Osteoblast (primary cell): ENCODE measurements at places on chromosomes 11 and 22. TPM values are rescaled to one million over a fixed set of nuclear protein-coding genes. Genes with fewer than 3 reads are reported as not detected.
A peak's percentile ranks its signal among the peaks of the same experiment; 100 is the strongest.

Gene SCUBE2
- 1.8 and 2.7 TPM in 2 replicates for total RNA-seq

Gene BRMS1
- 43.0 and 43.1 TPM in 2 replicates for total RNA-seq

Gene RAB1B
- total RNA-seq: 75.3 and 75.4 TPM in 2 replicates

- H3K4me1 ChIP-seq: peaks cover 31% of the 10 kb centered on the region
- H3K36me3 ChIP-seq: no peaks in the 10 kb centered on the region
- H3K27me3 ChIP-seq: no peaks in the 10 kb centered on the region
These were observed 132.5 kb downstream of the ADAMTS15 start for GRCh38 chr11:130580891-130581492.

GRCh38 chr22:20523086-20523983 is 15.9 kb downstream of the MED15 start:
- peak overlapping the region; percentile 58 for H3K27ac ChIP-seq
- H3K4me1 ChIP-seq: peaks cover 57% of the 10 kb centered on the region
- H3K36me3 ChIP-seq: peaks cover 36% of the 10 kb centered on the region
- H3K4me3 ChIP-seq: no peak overlapping the region
- H3K27me3 ChIP-seq: no peaks in the 10 kb centered on the region

GRCh38 chr22:32544953-32545558 is 70.4 kb downstream of the FBXO7 start:
- H3K36me3 ChIP-seq: no peaks in the 10 kb centered on the region
- peaks cover under 1% of the 10 kb centered on the region for H3K27me3 ChIP-seq
- H3K27ac ChIP-seq: peak overlapping the region; percentile 61

Gene BIK
- total RNA-seq: not detected in 2 replicates

DNA sequence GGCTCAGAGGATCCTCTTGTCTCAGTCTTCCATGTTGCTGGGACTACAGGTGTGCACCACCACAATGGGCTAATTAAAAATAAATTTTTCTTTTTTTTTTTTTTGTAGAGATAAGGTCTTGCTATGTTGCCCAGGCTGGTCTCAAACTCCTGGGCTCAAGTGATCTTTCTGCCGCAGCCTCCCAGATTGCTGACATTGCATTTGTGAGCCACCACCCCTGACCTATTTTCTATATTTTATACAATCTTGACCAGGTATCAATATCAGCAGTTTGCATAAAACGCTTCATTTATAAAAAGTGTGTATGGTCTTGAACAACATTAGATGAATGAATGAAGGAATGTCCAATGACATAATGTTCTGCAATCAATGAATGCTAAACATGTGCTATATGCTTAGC is 9.1 kb upstream of the STX3 start:
- no peak overlapping the region for H3K27ac ChIP-seq
- no peaks in the 10 kb centered on the region for H3K36me3 ChIP-seq
- no peaks in the 10 kb centered on the region for H3K4me1 ChIP-seq
- DNase-seq: no peak
- H3K27me3 ChIP-seq: no peaks in the 10 kb centered on the region

Gene AAMDC
- 14.8 and 15.6 TPM in 2 replicates for total RNA-seq

DNA sequence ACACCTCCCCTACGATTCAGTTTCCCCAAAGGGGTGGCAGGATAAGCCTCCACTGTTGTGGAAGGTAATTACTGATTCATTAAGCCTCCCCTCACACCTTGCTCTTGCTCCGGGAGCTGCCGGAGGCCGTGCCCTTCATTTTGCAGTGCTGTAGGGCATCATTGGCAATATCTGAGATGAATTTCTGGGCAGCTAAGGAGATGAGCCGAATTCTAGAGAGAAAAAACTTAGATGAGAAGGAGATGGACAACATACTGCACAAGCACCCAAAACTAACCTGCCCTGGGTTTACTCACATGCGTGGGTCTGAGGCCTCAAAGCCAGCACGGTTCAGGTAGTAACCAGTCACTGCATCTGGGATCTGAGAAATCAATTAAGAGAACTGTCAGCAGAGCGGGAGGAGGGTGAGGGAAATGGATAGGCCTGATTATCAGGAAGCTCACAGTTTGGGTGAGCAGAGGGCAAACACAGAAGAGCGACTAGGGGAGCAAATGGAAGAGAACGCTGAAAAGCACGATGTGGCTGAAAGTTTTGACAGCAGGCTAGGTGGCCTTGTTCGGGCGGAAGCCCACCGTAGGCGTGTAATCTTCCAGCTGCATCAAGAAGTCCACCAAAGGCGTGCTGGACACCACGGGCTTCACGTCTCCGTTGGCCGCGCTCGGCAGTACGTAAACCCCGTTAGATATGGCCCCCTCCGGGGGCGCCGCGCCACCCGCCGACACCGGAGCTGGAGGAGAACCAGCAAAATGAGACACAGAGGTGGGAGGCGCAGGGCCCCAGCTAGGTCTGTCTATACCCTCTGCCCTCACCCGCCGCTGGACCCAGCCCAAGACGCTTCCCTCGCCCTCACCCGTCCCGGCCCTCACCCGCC is 689 bp downstream of the TAF10 start:
- peak overlapping the region; percentile 78 for H3K4me3 ChIP-seq
- peak overlapping the region; percentile 65 for H3K27ac ChIP-seq
- H3K27me3 ChIP-seq: no peaks in the 10 kb centered on the region
- H3K36me3 ChIP-seq: peaks cover 63% of the 10 kb centered on the region
- DNase-seq: no peak

- H3K27me3 ChIP-seq: no peaks in the 10 kb centered on the region
- no peak for DNase-seq
- no peak overlapping the region for H3K4me3 ChIP-seq
- no peak overlapping the region for H3K27ac ChIP-seq
These were observed 389.1 kb downstream of the NXPE2 start for GRCh38 chr11:115067471-115067870.

GRCh38 chr22:49236541-49237075 is 591.1 kb downstream of the BRD1 start:
- no peak for DNase-seq
- no peaks in the 10 kb centered on the region for H3K27me3 ChIP-seq
- H3K36me3 ChIP-seq: no peaks in the 10 kb centered on the region
- no peaks in the 10 kb centered on the region for H3K4me1 ChIP-seq
- H3K27ac ChIP-seq: no peak overlapping the region
- no peak overlapping the region for H3K4me3 ChIP-seq

- no peaks in the 10 kb centered on the region for H3K36me3 ChIP-seq
- peaks cover 15% of the 10 kb centered on the region for H3K4me1 ChIP-seq
- peak overlapping the region; percentile 97 for H3K4me3 ChIP-seq
- peak; percentile 74 for DNase-seq
These were observed 959 bp upstream of the HIPK3 start for GRCh38 chr11:33256031-33256812.

Gene KCNK4
- 0.29 and 0.36 TPM in 2 replicates for total RNA-seq

- no peak overlapping the region for H3K27ac ChIP-seq
- H3K27me3 ChIP-seq: no peaks in the 10 kb centered on the region
- peaks cover 21% of the 10 kb centered on the region for H3K4me1 ChIP-seq
- DNase-seq: no peak
- H3K4me3 ChIP-seq: no peak overlapping the region
These were observed 12.0 kb downstream of the STIM1 start for GRCh38 chr11:3867209-3868091.

- H3K36me3 ChIP-seq: peaks cover 71% of the 10 kb centered on the region
- no peak overlapping the region for H3K4me3 ChIP-seq
- H3K27me3 ChIP-seq: no peaks in the 10 kb centered on the region
- DNase-seq: peak; percentile 87
- peaks cover 16% of the 10 kb centered on the region for H3K4me1 ChIP-seq
These were observed 15.4 kb downstream of the CARS1 start for GRCh38 chr11:3041699-3042441.

Gene ZNRD2
- total RNA-seq: 37.1 and 42.3 TPM in 2 replicates

Gene HEPN1
- total RNA-seq: under 0.01 TPM in 1 of 2 replicates, not detected in the other

- no peaks in the 10 kb centered on the region for H3K36me3 ChIP-seq
- H3K4me1 ChIP-seq: no peaks in the 10 kb centered on the region
- peaks cover 8% of the 10 kb centered on the region for H3K27me3 ChIP-seq
These were observed 128.7 kb downstream of the DSCAML1 start for GRCh38 chr11:117668321-117668751.

Gene CDKN1C
- total RNA-seq: 10.9 and 13.3 TPM in 2 replicates

Gene TMEM45B
- total RNA-seq: not detected in 2 replicates

Gene ARHGAP20
- 2.2 and 3.5 TPM in 2 replicates for total RNA-seq

Gene HPX
- 0.59 and 1.1 TPM in 2 replicates for total RNA-seq

- H3K27me3 ChIP-seq: no peaks in the 10 kb centered on the region
- no peaks in the 10 kb centered on the region for H3K4me1 ChIP-seq
- H3K4me3 ChIP-seq: no peak overlapping the region
- H3K27ac ChIP-seq: no peak overlapping the region
- no peak for DNase-seq
- no peaks in the 10 kb centered on the region for H3K36me3 ChIP-seq
These were observed 619.8 kb upstream of the CHORDC1 start for GRCh38 chr11:90842681-90843080.

GRCh38 chr22:46033256-46034200 is 56.6 kb upstream of the WNT7B start:
- H3K27me3 ChIP-seq: no peaks in the 10 kb centered on the region
- peak; percentile 85 for DNase-seq
- H3K36me3 ChIP-seq: no peaks in the 10 kb centered on the region
- H3K27ac ChIP-seq: no peak overlapping the region

Gene MRGPRX3
- not detected in 2 replicates for total RNA-seq

Gene NPAS4
- total RNA-seq: 0.36 TPM in 1 of 2 replicates, not detected in the other

Gene RIMBP3B
- 0.29 TPM in 1 of 2 replicates, not detected in the other for total RNA-seq

- H3K27ac ChIP-seq: no peak overlapping the region
- no peaks in the 10 kb centered on the region for H3K27me3 ChIP-seq
- H3K4me1 ChIP-seq: no peaks in the 10 kb centered on the region
- no peak overlapping the region for H3K4me3 ChIP-seq
- DNase-seq: no peak
These were observed 162.4 kb upstream of the LMO1 start for GRCh38 chr11:8426076-8426475.

DNA sequence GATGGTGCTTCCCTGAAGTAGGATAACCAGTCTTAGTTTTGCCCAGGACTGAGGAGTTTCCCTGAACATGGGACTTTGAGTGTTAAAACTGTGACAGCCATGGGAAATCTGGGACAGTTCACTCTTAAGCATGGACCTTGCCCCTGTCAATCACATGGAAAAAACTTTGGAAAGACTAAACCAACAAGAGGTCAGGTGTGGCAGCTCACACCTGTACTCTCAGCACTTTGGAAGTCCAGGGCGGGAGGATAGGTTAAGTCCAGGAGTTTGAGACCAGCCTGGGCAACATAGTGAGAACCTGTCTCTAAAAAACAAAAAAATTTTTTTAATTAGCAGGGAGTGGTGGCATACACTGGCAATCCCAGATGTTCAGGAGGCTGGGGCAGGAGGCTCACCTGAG is 3.3 kb upstream of the AMBRA1 start:
- no peak overlapping the region for H3K4me3 ChIP-seq
- no peak overlapping the region for H3K27ac ChIP-seq
- DNase-seq: no peak

Gene EFCAB6
- 1.8 and 2.9 TPM in 2 replicates for total RNA-seq

GRCh38 chr11:108901359-108901758 is 236.5 kb downstream of the DDX10 start:
- H3K4me1 ChIP-seq: peaks cover 18% of the 10 kb centered on the region
- peaks cover 6% of the 10 kb centered on the region for H3K36me3 ChIP-seq
- H3K27me3 ChIP-seq: no peaks in the 10 kb centered on the region
- H3K4me3 ChIP-seq: no peak overlapping the region

Gene AMPD3
- 3.6 and 5.6 TPM in 2 replicates for total RNA-seq

- H3K4me1 ChIP-seq: no peaks in the 10 kb centered on the region
- no peak for DNase-seq
- no peak overlapping the region for H3K4me3 ChIP-seq
- no peak overlapping the region for H3K27ac ChIP-seq
These were observed 36.6 kb upstream of the FEZ1 start for GRCh38 chr11:125532668-125533067.

GRCh38 chr11:12769834-12770345 is 95.7 kb downstream of the TEAD1 start:
- DNase-seq: no peak
- H3K4me1 ChIP-seq: peaks cover 68% of the 10 kb centered on the region
- no peaks in the 10 kb centered on the region for H3K27me3 ChIP-seq
- peak overlapping the region; percentile 88 for H3K27ac ChIP-seq
- H3K36me3 ChIP-seq: peaks cover 10% of the 10 kb centered on the region

DNA sequence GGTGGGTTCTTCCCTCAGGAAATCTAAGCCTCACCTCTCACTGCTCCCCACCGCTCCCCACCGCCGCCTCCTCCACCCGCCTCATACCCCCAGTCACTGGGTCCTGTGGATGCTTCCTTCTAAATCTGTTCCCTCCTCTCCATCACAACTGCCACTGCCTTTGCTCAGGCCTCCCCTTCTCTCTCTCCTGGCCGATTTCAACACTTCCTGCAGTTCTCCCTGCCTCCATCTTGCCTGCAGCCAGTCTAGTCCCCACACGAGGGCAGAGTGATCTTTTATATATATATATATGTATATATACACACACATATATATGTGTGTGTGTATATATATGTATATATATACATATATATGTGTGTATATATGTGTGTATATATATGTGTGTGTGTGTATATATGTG is 27.8 kb downstream of the CREB3L1 start:
- peaks cover 55% of the 10 kb centered on the region for H3K36me3 ChIP-seq
- no peaks in the 10 kb centered on the region for H3K27me3 ChIP-seq
- DNase-seq: peak; percentile 84
- H3K4me3 ChIP-seq: no peak overlapping the region
- peaks cover 22% of the 10 kb centered on the region for H3K4me1 ChIP-seq

Gene SCGB1D1
- not detected in 2 replicates for total RNA-seq

GRCh38 chr11:91768783-91769182 is 455.8 kb upstream of the FAT3 start:
- no peaks in the 10 kb centered on the region for H3K27me3 ChIP-seq
- no peak for DNase-seq
- no peak overlapping the region for H3K4me3 ChIP-seq
- no peak overlapping the region for H3K27ac ChIP-seq
- H3K4me1 ChIP-seq: no peaks in the 10 kb centered on the region

- H3K36me3 ChIP-seq: no peaks in the 10 kb centered on the region
- peak; percentile 76 for DNase-seq
- H3K4me1 ChIP-seq: no peaks in the 10 kb centered on the region
- H3K27ac ChIP-seq: no peak overlapping the region
- H3K4me3 ChIP-seq: no peak overlapping the region
- peaks cover 11% of the 10 kb centered on the region for H3K27me3 ChIP-seq
These were observed 148.2 kb upstream of the SNX19 start for GRCh38 chr11:131064373-131064991.

Gene FERMT3
- total RNA-seq: 0.59 and 1.1 TPM in 2 replicates

Gene CYB5R2
- 9.1 and 14.8 TPM in 2 replicates for total RNA-seq

Gene OR56A1
- total RNA-seq: under 0.01 TPM in 2 replicates

Gene GCAT
- total RNA-seq: 25.9 and 26.8 TPM in 2 replicates

DNA sequence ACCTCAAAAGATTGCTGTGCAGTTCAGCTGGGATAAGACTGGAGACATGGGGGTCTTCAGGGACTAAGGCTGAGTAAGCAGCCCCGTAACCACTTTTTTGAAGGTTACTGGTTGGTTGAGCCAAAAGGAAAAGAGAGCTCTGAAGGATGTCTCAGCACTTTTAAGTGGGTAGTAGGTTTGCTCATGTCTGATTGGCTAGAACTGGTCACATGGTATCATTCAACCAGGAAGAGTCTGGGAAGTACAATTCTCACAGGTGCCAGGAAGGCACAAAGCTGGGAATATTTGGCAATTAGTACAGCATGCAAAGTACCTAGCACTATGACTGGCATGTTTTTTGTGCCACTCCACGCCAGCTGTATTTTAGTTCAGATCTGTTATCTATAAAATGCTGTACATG is 58.1 kb downstream of the SNX19 start:
- H3K27me3 ChIP-seq: no peaks in the 10 kb centered on the region
- H3K36me3 ChIP-seq: no peaks in the 10 kb centered on the region
- H3K4me3 ChIP-seq: no peak overlapping the region
- DNase-seq: no peak
- peaks cover 14% of the 10 kb centered on the region for H3K4me1 ChIP-seq
- H3K27ac ChIP-seq: no peak overlapping the region

Gene KRTAP5-3
- not detected in 2 replicates for total RNA-seq
